Neural progenitor cell (in vitro differentiated cells): ENCODE measurements at places on chromosomes 16 and 17. TPM values are rescaled to one million over a fixed set of nuclear protein-coding genes. Genes with fewer than 3 reads are reported as not detected.

DNA sequence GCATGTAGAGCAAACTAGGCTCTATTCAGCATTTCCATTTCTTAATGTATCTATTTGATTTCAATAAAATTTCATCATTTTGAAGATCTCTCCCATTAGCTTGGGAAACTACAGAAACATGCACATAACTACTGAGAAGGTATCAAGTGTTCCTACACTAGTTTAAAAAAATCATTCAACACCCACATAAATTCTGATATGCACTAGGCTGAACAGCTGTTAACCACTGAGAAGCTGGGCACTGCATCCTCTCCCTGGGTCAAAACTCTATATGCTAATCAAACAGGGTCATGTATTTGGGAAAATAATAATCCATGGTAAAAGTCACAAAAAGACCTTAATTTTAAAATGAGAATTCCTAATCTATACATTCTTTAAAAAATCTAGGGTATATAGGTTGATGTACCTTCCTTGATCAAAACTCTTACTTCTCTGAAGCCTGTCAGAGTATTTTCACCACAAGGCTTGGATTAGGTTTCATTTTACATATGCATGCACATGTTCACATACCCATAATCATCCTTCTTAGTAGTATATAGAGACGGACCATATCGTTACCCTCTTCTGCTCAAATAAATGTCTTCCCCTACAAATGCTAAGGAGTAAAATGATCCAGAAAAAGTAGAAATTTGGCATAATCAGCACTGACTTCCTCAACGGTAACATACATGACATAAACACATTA is 57.2 kb downstream of the KANSL1 start:
- no peak for DNase-seq

- peak; percentile 91 for DNase-seq
Observed at GRCh38 chr16:1105888-1106620, 10.0 kb upstream of the C1QTNF8 start.

GRCh38 chr17:74959826-74960515 is 12.6 kb downstream of the HID1 start:
- no peak for DNase-seq

CACNG5 gene
- not detected in 2 replicates for total RNA-seq

GUCY2D gene
- 0.37 TPM in 1 of 2 replicates, not detected in the other for total RNA-seq

GRCh38 chr16:57619133-57619605 is 9.3 kb upstream of the ADGRG1 start:
- DNase-seq: no peak

DNA sequence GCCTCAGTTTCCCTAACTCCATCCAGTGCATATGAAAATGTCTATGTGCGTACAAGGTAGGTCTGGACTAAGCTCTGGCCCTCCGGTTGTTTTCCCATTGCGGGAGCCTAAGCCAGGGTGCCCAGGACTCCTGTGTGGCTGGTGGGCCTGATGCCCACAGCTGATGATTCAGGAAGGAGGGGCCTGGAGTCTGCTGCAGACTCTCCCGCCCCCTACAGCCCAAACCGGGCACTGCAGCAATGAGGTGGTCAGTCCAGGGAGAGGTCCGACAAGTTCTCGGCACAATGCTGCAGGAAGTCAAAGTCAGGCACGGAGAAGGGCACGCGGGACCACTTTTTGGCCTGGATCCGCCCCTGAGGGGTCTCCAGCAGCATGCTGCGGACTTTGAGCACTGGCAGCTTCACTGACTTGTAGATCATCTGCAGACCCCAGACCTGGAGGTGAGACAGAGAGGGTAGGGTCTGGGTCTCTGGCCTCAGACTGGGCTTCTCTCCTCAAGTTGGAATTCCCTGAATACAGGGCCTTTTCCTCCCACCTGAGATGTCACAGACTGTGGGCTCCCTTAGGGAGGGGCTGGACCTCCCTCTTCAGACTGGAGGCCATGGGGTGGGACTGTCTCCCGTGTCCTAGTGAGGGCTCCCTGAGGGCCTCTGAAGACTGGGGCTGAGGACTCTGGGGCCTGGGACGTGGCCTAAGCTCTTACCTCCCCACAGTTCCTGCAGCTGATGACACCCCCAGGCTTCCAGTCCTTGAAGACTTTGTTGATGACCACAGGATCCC is 3.4 kb upstream of the ZNF385C start:
- peak; percentile 79 for DNase-seq

SP6 gene
- 0.04 and 0.65 TPM in 2 replicates for total RNA-seq

SYT17 gene
- total RNA-seq: 7.2 TPM in 2 replicates

DNA sequence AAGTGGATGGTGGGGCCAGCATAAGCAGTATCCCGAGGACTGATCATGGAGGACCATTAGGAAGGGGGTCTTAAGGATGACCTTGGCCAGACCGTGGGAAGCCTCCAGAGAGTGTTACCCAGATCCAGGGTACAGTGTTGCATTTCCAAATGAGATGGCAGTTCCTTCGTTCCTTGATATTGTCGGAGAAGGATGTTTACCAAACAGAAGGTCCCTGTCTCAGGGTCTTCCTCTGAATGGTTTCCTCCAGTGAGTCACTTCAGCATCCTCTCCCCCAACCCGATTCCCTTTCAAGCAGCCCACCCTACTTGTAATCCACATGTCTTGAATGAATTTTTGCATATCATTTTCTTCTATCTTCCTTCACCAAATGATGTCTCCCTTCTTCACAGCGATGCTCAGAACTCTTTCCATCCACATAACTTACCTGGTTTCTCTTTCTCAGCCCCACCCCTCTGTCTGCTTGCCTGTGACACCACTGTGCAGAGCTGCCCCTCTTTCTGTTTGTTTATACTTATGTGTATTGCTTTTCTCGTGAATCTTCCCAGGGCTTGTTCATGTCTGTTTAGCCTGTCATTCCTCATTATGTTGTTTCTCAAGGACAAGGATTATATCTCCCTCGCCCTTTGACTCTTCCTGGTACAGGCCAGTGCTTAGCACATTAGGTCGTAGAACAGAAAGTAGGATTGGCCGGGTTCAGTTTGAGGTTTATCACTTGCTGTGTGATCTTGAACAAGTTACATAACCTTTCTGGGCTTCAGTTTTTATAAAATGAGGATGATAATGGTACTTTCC is 5.7 kb downstream of the GOSR2 start:
- no peak for DNase-seq

DNA sequence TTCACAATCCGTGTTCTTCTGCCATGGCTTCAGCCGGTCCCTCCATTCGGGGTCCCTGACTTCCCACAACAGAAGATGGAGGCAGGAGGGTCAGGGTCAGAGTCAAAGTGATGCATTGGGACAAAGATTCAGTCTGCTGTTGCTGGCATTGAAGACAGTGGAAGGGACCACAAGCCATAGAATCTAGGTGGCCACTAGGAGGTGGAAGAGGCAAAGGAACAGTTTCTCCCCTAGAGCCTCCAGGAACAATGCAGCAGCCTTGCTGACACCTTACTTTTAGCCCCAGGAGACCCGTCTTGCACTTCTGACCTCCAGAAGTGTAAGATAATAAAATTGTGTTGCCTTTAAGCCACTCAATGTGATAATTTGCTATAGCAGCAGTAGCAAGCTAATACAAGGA is 55.9 kb downstream of the MFSD11 start:
- peak; percentile 51 for DNase-seq

- no peak for DNase-seq
Observed at GRCh38 chr17:10620823-10621222, 36.3 kb downstream of the MYH3 start.

SPNS2 gene
- 0.34 and 1.7 TPM in 2 replicates for total RNA-seq

CCT6B gene
- 3.4 and 5.0 TPM in 2 replicates for total RNA-seq

DNA sequence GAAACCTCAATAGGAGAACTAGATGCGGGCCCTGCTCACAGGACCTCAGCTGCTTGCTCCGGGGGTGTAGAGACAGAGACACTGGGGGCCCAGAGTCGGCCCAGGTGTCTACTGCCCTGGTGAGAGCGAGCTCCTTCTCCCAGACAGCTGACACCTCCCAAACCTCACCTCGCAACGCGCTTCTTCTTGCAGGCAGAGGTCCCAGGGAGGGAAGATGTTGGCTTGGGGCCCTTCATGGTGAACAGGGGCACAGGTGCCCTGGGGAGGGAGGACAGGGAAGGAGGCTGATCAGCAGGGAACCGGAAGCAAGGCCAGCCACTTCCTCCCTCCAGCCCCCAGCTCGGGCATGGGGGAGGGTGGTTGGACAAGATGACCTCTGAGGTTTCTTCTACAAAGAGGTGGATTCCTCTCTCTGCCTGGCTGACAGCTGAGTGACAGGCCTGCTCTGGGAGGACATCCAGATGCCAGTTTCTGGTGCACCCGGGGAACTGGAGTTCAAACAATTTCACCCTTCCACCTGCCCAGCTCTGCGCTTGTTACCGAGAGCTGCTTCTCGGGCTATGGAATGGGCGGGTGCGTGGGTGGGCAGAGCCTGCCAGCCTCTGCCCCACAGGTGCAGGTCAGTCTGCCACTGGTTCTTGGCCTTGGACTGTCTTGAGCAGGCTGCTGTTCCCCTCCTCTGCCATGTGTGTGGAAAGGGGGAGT is 11.7 kb upstream of the GFAP start:
- DNase-seq: no peak

PPM1E gene
- total RNA-seq: 13.2 and 18.8 TPM in 2 replicates

TMED6 gene
- not detected in 2 replicates for total RNA-seq

HIGD1B gene
- not detected in 2 replicates for total RNA-seq

DNA sequence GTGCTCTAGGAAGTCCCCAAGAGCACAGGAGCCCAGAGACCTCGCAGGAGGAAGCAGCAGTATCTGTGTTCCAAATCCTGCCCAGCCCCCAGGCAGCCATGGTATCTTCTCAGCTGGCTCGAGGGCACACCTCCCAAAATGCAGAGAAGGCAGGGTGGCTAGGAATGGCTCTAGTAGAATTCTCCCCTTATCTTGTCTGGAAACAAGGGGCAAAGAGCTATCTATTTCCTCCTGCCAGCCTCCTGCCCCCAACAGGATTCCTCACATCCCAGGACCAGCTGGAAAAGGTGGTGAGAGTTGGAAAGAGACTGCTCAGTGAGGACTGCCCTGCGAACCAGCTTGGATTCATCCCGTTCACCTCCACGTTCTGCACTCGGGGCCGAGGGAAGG is 8.6 kb upstream of the TSPOAP1 start:
- no peak for DNase-seq

TVP23A gene
- total RNA-seq: 3.5 and 4.6 TPM in 2 replicates

DNA sequence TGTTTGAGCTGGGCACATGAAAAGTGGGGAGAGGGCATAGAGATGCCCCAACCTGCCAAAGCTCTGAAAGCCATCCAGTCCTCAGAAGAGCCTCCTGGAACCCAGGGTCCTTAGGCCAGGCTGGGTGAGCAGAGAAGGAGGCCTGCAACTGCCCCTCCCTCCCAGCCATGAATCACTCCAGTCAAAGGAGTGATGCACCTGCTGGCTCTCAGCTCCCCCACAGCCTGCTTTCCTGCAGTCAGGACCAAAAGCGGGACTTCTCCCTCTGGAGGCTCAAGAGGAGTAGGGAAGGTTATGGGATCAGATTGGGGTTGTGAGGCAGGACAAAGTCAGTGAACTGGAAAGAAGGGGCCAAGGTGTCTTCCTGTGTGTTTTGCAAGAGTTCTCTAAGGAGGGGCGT is 145.6 kb downstream of the TMEM132E start:
- DNase-seq: no peak

DNA sequence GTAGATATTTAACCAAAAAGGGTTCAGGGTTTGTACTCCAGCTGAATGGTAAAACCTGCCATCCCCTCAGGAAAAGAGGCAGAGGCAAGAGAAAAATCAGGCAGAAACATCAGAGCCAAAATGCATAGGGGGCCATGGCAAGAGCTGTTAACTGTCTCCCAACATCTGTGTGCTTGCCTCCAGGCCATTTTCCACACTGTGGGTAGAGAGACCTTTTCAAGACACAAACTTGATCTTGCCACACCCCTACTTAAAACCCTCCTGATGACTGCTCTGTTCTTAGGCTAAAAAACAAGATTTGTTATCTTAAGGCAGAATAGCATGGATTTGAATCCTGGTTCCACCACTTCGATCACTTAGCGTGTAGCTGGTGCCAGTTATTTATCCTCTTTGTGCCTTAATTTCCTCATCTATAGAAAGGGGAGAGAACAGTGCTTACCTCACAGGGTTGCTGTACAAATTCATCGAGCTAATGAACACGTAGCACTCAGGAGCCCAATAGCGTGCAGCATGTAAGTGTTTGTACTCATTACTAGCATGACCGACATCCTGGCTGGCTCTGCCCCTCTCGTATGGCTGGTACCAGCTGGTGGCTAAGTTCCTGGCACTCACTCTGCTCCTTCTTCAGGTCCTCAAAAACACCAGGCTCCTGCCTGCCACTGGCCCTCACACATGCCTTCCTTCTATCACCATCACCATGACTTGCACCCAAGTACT is 25.8 kb downstream of the STAT3 start:
- no peak for DNase-seq

DNA sequence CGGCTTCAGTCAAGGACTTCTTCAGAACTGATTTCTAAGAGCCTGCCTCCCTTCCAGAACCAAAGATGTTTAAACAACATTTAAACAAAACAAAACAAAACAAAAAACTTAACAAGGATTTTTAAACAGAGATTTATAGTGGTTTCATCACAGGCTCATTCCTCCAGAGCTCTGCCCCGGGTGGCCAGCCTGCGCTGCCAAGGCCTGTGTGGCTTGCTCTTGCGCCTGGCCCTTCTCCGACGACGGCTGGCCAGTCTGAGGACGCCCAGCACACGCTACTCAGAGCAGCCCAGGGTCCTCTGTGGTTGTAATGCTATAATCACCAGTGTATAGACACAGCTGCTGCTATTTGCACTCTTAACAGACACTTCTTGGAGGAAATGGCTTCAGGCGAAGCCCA is 307.2 kb upstream of the MYOCD start:
- DNase-seq: no peak

MARVELD3 gene
- 2.0 and 2.2 TPM in 2 replicates for total RNA-seq

DNA sequence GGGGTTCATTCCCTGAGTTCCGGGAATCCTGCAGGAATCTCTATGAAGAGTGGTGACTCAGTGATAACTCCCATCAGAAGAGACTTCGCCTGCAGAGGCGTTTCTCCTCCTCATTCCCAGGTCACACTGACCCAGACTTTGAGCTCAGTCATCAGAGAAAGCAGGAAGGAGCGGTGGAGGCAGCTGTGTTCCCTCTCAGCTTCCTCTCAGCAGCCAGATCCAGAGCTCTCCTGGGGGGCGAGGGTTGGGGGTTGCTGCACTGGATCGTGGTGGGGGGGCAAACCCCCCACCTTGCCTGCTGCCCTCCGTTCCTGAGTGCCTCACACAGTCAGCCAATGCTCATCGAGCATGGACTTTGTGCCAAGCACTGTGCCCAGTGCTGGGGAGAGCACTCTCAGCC is 271.2 kb downstream of the CBLN1 start:
- no peak for DNase-seq

- DNase-seq: no peak
Observed at GRCh38 chr16:65069766-65070165, 52.1 kb downstream of the CDH11 start.

NKD1 gene
- total RNA-seq: 3.3 and 5.3 TPM in 2 replicates

- DNase-seq: no peak
Observed at GRCh38 chr16:55565086-55565485, 1.4 kb upstream of the CAPNS2 start.

GRCh38 chr16:19901164-19901563 is 16.5 kb upstream of the GPRC5B start:
- peak; percentile 50 for DNase-seq

GRCh38 chr16:8936421-8936820 is 27.3 kb downstream of the USP7 start:
- DNase-seq: peak; percentile 61

GRCh38 chr17:16974569-16975276 is 2.8 kb upstream of the TNFRSF13B start:
- DNase-seq: no peak

GRCh38 chr16:11150190-11150589 is 105.8 kb downstream of the SOCS1 start:
- DNase-seq: no peak

- no peak for DNase-seq
Observed at GRCh38 chr16:58105631-58106030, 23.6 kb downstream of the CFAP20 start.
